ENCODE measurements at places on chromosomes 13 and 19. TPM values are rescaled to one million over a fixed set of nuclear protein-coding genes. Genes with fewer than 3 reads are reported as not detected.

DNA sequence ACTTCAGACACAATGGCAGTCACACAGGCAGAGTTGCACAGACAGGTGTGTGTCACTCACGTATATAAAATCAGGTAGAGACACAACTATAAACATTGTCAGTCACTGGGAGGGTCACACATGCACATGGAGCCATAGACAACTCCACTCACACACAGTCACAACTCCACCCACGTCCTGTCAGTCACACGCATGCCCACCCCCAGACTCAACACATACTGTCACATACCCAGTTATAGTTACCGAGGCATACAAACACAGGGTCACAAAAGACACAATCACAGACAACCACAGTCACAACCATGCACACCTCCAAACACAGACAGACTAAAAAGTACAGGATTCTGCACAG, 1.5 kb downstream of the NUMBL start:
- DNase-seq, result no peak

DNA sequence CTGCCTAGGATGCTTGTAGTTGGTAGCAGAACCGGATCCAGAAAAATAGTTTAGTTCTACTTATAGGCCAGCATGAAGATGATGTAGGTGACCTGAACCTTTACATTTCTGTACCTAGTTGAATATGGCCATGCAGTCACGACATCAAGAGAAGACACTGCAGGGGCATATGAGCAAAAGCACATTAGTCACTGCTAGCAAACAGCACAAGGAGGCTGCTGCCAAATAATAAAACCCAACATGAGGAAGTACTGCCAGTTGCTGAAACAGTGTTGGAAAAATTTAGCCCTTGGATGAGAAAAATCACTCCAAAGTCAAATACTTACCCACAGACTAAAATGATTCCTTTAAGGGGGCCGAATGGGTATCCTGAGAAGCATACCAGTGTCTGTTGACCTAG, 20.8 kb downstream of the ERICH6B start:
- DNase-seq, result no peak

DNA sequence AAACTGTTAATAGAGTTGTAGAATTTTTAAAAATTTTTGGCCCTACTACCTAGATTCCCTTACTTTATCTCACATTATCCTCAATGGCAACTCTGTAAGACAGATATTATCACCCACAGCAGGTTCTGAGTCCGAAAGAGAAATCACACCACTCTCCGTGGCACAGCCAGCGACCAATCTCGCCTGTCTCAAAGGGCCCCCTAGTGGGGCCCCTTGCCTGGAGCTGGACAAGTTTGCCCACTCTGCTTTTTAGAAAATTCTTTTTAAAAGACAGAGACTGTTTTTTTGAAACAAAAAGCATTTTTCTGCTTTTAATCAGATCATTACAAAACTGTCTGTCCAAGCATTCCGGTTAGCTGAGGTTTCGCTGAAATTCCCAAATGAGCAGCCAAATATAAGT, 21.7 kb downstream of the PHF11 start:
- DNase-seq, result no peak

DNA sequence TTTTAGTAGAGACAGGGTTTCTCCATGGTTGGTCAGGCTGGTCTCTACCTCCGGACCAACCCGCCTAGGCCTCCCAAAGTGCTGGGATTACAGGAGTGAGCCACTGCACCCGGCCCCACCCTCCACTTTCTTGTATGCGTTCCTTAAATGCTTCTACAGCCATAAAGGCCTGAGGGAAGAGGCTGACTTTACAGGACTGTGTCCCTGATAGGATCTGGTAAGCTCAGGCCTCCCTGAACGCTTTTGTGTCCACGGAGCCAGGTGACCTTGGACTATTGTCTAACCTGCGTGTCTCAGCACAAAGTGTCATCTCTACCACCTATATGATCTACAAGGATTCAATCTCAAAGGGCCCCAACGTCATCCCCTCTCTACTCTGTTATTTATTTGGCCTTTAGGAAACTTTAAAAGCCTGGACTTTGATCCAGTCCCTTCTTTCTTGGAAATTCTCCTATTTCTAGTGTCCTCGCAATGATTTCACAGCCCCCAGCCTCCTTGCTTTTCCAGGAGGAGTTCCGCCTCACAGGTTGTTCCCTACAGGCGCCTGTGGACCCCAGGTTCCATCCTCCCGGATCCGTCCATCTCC, 701 bp downstream of the ZNF552 start:
- no peak for DNase-seq

Gene MAP2K7
- total RNA-seq, result 42.2 TPM

- DNase-seq, result no peak
Observed at GRCh38 chr13:27665761-27666160, 44.1 kb downstream of the POLR1D start.

DNA sequence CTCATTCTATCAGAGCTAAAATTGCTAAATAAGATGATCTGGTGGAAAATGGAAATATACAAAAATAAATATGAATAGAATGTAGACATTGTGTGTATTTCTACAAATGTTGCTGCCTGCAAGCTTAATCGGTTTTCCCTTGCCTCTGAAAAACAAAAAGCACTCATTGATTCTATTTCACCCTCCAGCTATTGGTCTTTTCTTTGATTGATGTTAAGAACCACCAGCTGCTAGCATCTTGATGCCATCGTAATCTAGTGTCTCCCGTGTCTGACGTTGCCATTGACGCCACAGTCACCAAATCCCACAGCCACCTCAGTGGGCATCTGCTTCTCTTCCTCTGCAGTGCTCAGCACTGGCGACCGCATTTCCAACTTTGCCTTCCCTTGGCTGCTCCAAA, 461.8 kb downstream of the MYO16 start:
- no peak for DNase-seq

GRCh38 chr19:34319785-34320184, 45.2 kb upstream of the GPI start:
- no peak for DNase-seq

GRCh38 chr13:61084988-61085387, 330.7 kb downstream of the PCDH20 start:
- no peak for DNase-seq

- DNase-seq, result no peak
Observed at GRCh38 chr13:112804374-112804773, 114.5 kb downstream of the ATP11A start.

- DNase-seq, result no peak
Observed at GRCh38 chr19:15780610-15781418, 6.6 kb upstream of the OR10H5 start.
